ENCODE measurements at places on chromosomes 3 and 15.

DNA sequence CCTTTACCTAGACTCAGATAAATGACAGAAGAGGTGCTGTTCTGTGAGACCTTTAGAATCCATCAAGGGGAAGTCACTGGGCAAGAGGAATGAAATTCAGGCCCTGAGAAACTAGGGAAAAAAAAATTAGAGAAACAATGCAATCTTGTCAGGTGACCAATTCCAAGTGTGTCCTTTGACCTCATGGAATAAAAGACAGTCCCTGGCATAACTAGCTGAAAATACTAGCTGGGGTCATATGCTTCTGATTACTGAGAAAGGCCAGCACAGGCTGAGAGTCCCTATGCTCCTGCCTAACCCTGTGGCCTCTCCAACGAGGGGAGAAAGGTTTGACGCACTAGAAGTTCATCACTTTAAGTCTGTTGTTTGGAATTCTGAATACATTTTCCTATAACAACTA is 167.3 kb downstream of the XXYLT1 start:
- no peak for DNase-seq

GRCh38 chr15:75029378-75030022 is 6.1 kb downstream of the PPCDC start:
- peak; percentile 87 for DNase-seq

DNA sequence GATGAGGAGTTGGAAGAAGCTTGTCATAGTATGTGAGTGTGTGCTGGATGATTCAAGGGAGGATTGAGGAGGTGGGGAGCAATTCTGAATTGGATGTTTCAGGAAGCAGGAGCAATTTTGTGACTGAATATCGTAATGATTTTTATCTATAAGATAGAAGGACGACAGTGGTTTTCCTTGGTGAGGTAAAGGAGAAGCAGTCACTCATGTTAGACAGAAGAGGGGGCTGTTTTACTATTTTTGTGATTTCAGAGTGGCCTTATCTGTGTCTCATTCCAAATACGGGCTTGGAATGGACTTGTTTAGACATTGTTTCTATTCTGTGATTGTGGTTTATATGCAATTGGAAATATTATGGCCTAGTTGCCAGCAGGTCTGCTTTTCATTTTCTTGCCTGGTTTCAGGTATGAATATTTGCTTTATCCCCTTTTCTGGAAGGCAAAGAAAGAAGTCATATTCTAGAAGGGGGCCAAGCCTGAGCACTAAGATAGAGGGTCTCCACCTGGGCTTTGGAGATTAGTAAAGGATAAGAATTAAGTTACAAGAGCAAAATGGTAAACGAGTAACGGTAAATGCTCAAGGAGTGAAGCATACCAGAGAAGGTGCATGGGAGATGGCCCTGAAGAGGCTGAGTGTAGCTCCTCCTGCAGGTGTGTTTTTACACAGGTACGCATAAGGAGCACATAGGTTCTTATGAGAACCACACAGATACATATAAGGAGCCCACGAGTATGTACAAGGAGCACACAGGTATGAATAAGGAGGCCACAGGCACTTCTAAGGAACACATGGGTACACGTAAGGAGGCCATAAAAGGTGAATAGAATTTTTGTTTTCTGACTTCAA is 124.6 kb upstream of the KCNAB1 start:
- DNase-seq: peak; percentile 3

DNA sequence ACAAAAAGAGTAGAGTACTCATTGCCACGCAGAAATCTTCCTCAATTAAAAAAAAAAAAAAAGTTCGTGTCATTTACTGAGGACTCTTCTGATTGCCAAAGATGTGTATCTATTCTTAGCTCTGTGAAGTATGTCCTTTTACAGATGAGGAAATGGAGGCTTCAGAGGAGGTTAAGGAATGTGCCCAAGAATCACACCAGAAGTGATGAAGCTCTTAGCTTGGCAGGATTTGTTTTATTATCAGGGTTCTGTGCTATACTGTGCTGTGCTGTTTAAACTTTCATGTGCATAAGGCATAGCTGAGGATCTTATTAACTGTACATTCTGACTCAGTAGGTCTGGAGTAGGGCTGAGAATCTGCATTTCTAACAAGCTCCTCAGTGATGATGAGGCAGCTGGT is 665.2 kb upstream of the ADAMTS9 start:
- no peak for DNase-seq

- no peak for DNase-seq
These were observed 43.6 kb downstream of the C2CD4B start for GRCh38 chr15:62121273-62122015.

DNA sequence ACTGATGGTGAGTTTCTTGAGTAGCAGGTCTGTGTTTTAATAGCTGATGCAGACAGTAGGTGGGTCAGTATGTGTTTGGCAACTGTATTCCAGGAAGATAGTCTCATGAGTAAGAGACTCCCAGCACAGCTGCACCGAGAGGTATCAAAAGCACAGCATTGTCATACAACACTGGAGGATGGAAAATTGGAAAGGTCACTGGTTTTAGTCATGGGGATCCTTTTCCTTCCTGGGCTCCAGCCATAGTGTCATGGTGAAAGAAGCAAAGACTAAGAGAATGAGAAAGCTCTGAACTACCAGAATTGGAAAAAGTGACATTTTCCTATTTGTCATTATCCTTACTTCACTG is 61.5 kb downstream of the P3H2 start:
- DNase-seq: no peak

DNA sequence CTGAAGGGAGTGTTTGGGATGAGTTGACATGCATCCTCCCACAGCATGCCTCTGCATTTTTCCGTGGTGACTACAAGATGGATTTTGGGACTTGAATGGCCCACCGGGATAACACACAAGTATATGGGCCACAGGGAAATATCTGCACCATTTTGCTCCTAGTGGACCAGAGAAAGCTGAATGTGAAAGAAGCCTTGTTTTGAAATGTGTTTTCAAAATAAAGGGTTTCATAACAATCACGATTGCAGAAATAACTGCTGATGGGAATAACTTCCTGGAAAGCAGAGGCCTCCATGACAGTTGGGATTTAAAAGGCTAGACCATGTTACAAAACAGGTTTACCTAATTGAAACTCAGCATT is 77.5 kb upstream of the PRR23C start:
- no peak for DNase-seq

DNA sequence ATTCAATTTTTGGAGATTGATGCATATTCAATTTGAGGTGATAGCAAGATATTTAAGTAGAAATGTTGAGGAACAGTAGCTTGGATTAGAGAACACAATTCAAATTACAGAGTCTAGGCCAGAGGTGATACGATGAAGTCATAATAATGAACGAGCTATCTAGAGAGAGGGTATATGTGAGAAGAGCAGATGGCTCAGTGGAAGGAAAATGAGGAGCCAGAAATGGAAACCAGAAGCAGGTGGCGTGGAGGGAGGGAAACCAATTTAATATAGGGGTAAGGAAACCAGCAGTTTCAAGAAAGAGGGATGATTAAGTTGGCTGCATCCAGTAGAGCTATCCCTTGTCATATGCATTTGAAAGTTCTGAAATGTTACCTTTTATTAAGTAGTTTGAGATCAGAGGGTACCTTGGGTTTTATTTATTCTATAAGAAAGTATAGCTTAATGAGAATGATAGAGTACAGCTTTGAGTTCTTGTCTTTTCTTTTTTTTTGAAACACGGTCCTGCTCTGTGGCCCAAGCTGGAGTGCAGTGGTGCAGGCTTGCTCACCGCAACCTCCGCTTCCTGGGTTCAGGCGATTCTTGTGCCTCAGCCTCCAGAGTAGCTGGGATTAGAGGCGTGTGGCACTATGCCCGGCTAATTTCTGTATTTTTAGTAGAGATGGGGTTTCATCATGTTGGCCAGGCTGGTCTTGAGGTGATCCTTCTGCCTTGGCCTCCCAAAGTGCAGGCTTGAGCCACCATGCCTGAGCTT is 22.1 kb downstream of the NCK1 start:
- DNase-seq: no peak

DNA sequence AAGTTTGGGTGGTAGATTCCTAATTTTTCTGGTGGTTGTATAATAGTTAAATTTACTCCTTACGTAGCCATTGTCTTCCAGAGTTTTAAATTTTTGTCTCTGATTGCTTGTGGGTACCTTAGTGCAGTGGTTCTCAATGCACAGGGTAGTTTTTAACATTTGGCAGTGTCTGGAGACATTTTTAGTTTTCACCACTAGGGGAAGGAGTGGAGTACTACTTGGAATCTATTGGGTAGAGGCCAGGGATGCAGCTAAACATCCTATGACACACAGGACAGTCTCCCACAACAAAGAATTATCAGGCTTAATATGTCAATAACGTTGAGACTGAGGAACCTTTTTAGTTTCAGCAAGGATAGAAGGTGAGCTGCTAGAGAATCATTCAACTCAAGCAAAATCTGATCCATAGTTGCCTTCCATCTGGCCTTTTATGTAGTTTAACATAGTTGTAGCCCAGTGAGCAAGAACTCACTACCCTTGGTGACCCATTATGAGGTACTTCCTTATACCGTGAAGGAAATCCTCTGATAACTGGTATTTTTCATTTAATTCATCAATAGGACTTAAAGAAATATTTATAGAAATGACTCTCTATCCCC is 8.6 kb upstream of the STX19 start:
- DNase-seq: no peak

DNA sequence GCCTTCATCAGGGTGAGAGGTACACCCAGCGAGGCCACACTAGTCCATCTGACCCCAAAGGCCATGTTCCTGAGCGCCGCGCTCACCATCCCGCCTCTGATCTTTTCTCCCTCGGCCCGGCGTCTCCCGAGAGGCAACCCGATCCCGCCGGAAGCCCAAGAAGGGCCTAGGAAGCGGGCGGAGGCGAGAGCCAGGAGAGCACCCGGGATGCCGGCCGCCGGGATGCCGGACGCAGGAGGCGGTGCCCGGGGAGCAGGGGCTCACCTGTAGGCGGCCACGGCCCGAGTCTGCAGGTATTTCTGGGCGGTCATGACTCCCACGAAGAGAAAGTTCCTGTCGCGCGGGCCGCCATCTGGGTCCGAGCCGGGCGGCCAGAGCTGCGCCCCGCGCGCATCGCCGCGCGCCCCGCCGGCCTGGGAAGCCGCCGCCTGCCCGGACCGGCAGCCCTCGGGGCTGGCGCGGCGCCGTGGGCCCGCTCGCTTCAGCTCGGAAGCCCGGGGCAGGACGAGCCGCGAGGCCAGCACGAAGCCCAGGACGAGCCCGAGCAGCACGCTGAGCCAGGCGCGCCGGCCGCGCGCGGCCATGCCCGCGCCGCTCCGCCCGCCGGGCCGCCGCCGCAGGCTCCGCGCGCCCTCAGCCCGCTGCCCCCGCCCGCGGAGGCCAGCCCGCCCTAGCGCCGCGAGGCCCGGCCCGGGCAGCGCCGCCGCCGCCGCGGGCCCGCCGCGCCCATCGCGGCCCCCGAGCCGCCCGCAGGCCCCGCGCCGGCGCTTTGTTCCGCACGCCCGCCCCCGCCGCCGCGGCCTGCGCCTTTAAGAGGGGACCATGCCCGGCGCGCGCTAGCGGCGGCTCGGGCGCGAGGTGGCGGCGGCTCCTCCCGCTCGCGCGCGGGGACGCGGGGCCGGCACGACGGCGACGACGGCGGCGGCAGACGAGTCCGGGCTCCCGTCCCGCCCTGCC is 697 bp downstream of the CHSY1 start:
- DNase-seq: no peak

Measured in T-helper 1 cell (primary cell).